B cell (primary cell): ENCODE measurements at places on chromosomes 5 and 9.

GRCh38 chr5:14265570-14265969 lies 122.4 kb downstream of the TRIO start:
- no peak for DNase-seq

DNA sequence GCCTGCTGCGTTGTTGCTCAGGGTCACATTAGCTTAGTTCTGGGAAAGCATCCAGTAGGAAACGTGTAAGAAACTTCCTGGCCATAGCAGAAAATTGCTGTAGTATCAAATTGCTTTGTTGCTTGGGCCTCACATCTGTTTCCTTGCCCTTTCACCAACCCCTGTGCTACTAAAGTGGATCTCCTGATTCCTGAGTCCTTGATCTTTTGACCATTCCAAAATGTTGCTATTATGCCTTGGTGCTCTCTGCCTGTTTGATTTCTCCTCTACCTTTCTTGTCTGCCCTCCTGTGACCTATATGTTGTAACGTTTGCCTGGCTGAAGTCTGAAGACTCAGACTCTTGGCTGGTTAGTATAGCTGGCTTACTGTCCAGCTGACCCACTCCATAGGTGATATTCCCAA lies 350.5 kb downstream of the ADGRV1 start:
- no peak for DNase-seq

DNA sequence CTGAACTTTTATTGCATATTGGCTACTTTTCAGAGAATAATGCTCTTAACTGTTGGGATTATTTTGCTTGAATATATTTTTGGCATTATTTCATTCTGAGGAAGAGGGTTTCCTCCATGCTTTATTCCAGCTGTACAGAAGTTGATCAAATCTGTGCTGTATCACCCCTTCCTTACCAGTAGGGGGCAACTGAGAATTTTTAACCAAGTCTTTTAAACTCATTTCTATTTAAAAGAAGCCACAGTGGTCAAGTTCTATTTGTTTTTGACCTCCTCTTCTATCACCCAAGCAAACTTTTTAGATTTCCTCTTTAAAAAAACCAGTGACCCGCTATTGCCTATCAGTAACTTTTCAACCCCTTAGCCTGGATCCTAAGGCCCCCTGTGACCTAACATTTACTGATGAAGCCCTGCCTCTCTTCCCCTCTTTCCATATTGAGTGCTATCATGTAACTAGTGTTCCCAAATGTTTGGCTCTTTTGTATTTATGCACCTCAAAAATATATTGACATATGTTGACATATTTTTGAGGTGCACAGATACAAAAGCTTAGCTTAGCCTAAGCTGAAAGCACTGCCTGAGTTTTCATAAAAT lies 80.6 kb downstream of the FBXO4 start:
- peak; percentile 22 for DNase-seq

DNA sequence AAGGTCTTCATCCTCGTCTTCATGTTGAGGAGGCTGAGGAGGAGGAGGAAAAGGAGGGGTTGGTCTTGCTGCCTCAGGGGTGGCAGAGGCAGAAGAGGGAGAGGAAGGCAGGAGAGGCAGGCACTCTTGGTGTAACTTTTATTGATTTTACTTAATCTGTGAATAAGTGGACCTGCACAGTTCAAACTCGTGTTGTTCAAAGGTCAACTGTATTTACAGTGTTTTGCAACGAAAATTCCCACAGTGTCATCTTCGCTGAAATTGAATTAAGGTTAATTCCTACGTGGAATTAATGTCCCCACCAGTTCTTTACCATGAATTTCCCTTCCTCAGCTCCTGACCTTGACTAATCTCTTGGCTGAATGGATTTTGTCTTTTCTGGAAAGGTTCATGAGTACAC lies 21.2 kb upstream of the ENHO start:
- DNase-seq = no peak

DNA sequence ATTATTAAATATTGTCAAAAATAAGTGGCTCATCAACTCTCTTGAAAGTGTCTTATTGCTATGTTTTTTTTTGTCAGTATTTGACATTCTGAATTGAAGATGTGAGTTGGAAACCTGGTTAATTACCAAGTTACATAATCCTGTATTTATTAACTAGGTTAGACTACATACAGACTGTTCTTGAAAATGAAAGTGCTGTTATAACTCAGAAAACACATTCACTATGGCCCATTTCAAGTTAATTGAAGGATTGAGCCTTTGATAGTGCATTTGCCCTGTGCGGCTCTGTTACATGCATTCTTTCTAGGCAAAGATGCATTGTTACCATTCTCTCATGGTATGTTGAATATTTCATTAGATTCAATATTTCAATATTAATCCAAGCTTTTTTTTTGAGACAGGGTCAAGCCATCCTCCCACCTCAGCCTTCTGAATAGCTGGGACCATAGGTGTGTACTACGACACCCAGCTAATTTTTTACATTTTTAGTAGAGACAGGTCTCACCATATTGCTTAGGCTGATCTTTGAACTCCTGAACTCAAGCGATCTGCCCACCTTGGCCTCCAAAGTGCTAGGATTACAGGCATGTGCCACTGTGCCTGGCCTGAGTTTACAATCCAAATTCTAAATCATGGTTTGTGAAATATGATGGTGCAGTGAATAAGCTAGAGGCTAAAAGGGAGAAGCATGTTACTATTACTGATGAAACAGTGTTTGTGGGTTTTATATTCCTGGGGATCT lies 10.0 kb downstream of the CTNNA1 start:
- no peak for DNase-seq

- peak; percentile 79 for DNase-seq
Measured at GRCh38 chr5:402615-403359, 40.2 kb upstream of the EXOC3 start.

DNA sequence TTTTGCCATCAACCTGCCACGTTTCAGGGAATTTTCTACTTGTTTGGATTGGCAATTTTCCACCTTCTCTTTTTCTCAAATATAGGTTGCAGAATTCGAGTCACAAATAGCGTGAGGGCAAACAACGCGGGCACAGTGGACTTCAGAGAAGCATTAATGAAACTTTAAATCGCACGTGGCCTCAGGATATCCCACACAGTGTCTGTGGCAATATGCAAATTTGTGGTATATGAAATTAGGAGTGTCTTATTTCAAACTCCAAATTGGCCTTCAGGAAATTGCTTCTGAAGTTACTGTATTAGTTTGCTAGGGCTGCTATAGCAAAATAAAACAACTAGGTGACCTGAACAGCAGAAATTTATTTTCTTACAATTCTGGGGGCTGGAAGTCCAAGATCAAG lies 91.2 kb downstream of the MTRR start:
- DNase-seq = no peak

DNA sequence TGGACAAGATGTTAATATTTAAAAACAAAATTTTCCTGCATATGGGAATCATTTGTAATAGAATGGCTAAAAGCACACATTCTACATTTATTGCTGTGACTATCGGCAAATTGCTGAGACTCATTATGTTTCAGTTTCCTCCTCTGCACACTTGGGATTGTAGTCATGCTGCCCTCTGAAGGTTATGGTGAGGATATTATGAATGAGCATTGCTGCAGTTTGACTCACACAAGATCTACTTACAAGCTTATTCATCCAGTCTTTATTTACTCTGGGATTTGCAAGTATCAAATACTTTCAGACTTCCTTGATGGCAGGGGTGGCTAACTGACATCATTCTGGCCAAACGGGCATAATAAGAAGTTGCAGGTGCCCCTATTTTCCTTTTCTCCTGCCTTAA lies 9.5 kb upstream of the NFIL3 start:
- DNase-seq = peak; percentile 46

DNA sequence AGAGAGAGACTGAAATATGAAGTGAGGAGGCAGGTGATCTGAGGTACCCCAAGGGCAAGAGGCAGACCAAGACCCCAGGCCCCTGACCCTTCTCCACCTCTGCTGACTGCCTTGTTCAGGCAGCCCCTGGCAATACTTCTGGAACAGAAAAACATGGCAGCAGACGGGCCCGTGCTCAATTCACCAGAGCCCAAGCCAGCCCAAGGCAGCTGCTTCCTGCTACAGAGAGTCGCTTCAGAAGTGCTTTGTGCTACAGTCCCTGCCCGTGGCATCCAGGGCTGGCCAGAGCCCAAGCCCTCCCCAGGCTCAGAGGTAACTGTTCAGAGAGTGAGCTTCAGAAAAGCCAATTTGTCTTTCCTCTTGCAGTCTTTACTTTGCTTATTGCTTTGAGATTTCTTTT lies 151.4 kb upstream of the FSTL4 start:
- DNase-seq = no peak

DNA sequence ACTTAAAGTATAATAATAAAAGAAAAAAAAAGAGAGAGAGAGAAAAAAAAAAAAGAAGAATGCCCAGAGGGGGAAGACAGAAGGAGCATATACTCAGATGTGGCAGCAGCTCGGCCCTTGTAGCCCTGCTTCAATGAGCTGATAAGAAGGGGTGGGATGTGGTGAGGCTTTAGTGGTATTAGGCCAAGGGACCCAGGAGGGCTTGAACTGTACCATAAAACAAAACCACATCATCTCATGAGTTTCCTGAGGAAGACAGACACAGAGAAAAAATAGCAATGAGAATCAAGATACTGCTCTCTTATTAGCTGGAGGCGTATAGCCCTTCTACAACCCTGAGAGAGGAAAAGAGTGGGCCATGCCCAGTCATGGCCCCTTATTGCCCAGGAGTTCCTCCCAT lies 72.8 kb downstream of the SLC1A1 start:
- no peak for DNase-seq

DNA sequence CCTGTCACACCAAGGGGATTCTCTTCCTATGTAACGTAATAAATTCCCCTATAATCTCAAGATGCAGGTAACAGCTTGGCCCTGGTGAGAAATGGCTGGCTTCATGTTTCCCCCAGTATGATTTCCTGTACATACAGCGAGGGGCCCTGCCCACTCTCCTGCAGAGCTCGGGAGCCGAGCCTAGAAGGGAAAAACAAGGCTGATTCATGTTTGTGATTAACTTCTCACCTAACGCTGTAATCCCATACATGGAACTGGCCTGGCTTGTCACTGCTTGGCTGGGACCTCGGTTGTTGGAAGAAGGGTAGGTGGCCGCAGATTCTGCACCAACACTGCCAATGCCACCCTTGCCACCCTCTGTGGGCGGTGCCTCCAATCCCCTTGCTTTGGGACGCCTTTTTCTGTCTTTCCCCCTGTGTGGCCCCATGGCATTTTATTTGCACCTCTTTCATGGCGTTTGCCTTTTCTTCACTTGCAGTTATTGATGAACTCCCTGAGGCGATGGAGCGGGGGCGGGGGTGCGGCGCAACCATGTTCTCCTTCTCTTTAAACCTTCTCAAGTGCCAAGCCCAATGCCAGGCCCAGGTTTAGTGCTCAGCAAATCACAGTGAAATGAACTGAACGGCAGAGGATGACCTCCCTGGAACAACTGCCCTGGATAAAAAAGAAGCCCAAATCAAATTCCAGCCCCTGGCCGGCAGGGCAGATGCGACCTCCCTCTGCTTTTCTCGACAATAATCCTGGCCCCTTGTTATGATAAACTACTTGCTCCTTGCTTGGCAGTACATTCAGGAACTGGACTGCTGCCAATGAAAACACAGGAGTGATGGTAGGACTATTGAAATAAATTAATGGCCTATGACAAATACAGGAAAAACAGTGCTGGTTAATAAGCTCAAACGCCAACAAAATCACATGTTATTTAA lies 108.1 kb downstream of the TMEM174 start:
- DNase-seq = no peak

- DNase-seq = no peak
Measured at GRCh38 chr5:127203818-127204217, 86.8 kb upstream of the MEGF10 start.

- peak; percentile 63 for DNase-seq
Measured at GRCh38 chr9:136409557-136410455, 608 bp downstream of the ENTR1 start.
